ENCODE measurements at places on chromosomes 1 and 21. TPM values are rescaled to one million over a fixed set of nuclear protein-coding genes. Genes with fewer than 3 reads are reported as not detected.
A peak's percentile ranks its signal among the peaks of the same experiment; 100 is the strongest.

LRRN2 gene
- total RNA-seq = not detected

WLS gene
- 0.31 TPM for total RNA-seq

FRRS1 gene
- total RNA-seq = 7.2 TPM

- no peak for DNase-seq
These were observed 60.3 kb downstream of the UBE2T start for GRCh38 chr1:202281316-202282024.

- no peak for DNase-seq
These were observed 9.9 kb downstream of the CD58 start for GRCh38 chr1:116560704-116561490.

DNA sequence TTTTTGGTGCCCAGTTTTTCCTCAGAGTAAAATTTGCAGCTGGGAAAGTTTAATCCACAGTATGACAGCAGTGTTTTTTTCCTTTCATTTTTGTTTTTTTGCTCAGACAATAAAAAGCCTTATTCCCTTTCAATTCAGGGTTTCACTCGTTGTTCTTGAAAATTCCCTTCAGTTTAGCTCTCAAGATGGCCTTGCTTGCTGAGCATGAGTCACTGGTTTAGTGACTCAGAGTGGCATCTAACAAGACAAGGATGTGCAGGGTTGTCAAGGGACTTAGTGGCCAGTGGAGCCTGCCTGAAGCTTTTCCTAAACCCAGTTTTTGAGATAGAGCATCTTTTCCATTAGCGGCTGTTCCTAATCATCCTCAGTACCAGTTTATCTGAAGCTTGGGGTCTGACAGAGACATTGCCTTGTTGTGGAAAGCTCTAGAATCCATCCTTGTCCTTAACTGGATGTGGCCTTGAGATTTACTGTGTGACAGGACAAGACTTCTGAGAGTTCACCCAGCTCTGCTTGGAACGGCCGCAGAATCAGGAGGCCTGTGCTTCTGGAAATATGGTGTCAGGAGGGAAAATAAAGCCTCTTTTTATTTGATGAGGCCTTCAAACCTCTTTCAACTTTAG lies 48.4 kb upstream of the DNAJC6 start:
- DNase-seq = no peak

DNA sequence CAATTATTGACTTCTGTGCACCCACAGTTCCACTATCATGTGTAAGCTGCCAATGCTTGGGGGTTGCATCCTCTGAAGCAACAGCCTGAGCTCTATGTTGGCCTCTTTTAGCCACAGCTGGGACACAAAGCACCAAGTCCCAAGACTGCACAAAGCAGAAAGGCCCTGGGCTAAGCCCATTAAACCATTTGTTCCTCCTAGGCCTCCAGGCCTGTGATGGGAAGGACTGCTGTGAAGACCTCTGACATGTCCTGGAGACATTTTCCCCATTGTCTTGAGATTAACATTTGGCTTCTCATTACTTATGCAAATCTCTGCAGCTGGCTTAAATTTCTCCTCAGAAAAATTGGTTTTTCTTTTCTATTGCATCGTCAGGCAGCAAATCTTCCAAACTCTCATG lies 123.7 kb upstream of the DEPDC1 start:
- peak; percentile 8 for DNase-seq

DNA sequence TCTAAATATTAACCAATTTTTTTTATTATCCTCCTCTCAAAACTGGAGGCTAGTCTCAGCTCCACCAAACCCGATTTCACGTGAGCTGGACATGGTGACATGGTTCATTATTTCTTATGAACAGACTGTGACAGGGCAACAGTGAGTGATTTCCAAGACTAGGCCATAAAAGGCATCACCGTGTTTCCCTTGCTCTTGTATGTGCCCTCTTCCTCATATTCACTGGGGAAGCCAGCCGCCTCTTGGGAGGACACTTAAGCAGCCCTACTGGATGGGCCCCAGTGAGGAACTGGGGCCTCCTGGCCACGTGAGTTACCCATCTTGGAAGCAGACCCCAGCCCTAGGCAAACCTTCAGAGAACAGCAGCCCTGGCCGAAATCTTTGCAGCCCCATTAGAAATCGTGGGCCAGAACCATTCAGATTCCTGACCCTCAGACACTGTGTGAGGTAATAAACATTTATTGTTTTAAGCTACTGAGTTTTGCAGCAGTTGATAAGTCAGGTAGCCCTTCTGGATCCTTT lies 105.0 kb downstream of the GALNT2 start:
- DNase-seq = no peak

- no peak for DNase-seq
These were observed 4.5 kb downstream of the SYDE2 start for GRCh38 chr1:85196358-85196757.

- no peak for DNase-seq
These were observed 3.3 kb upstream of the OLIG2 start for GRCh38 chr21:33022489-33022827.

DNA sequence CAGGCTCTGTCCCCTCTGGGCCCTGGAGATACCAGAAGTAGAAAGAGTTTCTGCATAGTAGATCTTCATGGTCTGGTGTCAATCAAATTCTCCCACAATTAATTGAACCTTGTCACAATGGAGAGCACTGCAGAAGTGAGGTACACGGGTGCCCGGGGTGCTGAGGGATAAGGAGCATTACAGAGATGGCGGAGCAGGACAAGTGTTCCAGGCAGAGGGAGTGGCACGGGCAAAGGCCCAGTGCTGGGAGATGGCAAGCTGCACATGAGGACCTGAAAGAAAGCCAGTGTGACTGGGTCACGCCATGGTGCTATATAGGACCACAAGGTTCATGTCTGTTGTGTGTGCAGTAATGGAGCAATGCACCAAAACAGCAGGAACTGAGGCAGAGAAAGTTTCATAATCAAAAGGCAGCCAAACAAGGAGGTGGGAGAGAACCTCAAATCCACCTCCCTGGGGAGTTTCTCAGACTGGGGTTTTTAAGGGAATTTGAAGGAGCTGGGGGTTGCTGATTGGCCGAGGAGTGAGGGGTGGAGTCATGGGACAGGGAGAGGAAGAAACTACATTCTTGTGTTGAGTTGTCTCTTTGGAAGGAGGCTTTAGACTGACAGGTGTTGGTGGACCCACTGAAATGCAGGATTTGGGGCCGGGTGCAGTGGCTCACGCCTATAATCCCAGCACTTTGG lies 27.7 kb downstream of the ACOT11 start:
- DNase-seq = no peak

- no peak for DNase-seq
These were observed 106.6 kb downstream of the ITSN1 start for GRCh38 chr21:33748903-33749302.

GRCh38 chr21:30251781-30252180 lies 31.0 kb downstream of the KRTAP24-1 start:
- no peak for DNase-seq

DNA sequence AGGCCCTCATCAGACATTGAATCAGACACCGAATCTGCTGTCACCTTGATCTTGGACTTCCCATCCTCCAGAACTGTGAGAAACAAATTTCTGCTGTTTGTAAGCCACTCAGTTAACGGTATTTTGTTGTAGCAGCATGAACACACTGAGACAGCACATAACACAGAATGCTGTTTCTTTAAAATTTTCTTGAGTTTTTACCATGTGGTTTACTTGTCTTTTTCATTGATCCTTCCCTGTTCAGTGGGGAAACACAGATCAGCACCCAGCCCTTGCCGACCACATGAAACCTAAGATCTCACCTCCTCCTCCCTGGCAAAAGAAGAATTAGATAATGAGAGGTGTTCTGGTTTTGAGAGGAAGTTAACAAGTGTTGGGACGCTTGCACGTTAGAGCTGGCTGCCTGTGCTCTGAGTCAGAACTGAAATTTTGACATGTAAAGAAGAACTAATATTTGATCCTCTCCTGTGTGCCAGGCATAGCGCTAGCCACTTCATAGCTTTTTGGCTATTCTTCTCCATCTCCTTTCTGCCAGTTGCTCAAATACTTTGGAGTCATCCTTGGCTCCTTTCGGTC lies 179.6 kb downstream of the DHRS3 start:
- DNase-seq = no peak

DNA sequence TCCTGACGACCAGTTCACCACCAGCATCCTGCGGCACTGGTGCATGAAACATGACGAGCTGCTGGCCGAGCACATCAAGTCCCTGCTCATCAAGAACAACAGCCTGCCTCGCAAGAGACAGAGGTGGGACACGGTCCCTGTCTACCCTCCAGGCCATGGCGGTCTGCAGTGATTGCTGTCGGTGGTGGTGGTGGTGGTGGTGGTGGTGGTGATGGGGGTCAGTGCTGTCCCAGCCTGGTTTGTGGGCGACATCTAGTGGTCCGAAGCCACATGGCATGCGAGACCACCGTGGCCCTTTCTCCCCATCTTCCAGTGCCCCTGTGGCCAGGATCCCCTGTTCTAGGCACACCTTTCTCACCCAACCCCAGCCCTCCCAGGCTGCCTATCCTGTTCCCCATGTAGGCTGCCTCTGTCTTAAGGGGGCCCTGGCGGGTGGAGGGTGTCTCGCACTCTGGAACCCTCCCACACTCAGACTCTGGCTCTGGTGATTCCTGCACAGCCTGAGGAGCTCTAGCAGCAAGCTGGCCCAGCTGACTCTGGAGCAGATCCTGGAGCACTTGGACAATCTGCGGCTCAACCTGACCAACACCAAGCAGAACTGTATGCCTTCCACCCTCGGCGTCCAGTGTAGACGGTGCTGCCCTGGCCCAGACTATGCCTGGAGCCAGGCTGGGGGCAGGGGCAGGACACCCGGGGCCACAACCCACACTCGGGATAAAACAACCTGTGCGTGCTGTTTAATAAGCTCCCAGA lies 3.2 kb upstream of the SLC27A3 start:
- DNase-seq = peak; percentile 36

DNA sequence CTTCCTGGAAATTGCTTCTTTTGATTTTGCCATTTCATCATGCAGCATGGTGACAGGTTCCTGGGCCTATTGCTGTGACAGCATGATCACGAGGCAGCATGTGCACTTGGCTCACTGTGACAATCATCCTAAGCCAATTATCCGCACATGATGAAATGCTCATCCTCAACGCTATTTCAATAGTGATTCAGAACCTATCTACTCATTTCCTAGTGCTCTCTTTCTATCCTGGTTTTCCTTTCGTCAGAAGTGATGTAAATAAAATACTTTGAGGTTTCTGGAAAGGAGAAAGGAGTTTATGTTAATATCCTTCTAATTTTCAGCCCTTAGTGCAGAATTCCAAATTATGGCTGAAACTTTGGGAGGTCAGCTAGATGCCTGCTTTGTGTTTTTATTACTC lies 110.6 kb upstream of the ADAMTS5 start:
- no peak for DNase-seq

- DNase-seq = peak; percentile 74
These were observed 4.5 kb downstream of the HDGF start for GRCh38 chr1:156746728-156747631.

DNA sequence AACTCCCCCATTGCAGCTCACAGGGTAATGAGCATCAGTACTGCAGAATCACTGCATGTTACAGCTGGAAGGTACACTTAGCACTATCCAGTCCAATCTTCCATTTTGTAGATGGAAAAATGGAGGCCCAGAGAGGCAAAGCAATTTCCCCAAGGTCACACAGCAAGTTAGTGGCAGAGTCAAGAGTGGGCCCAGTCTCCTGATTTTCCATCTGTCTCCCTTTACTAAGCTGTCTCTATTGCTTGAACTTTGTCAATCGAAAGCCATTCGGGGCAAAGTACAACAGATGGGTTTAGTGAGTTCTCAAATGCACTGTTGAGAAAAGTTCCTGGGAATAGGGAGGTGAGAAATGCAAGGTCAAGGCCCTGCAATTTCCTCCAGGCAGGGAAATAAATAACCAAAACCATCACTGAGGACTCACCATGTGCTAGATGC lies 50.4 kb upstream of the IFFO2 start:
- no peak for DNase-seq

DNA sequence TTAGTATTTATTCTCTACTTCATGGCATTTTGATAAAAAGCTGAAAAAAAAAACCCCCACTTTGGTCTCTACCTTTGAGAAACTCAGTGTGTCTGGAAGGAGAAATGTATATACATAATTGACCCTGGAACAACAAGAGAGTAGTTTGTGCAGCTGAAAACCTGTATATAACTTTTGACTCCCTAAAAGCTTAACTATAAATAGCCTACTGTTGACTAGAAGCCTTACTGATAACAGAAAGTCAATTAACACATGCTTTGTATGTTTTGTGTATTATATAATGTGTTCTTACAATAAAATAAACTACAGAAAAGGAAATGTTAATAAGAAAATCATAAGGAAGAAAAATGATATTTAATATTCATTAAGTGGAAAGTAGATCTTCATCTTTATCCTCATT lies 88.0 kb downstream of the NEK7 start:
- DNase-seq = no peak

- DNase-seq = peak; percentile 30
These were observed 248.6 kb downstream of the DNM3 start for GRCh38 chr1:172089768-172090510.

DNA sequence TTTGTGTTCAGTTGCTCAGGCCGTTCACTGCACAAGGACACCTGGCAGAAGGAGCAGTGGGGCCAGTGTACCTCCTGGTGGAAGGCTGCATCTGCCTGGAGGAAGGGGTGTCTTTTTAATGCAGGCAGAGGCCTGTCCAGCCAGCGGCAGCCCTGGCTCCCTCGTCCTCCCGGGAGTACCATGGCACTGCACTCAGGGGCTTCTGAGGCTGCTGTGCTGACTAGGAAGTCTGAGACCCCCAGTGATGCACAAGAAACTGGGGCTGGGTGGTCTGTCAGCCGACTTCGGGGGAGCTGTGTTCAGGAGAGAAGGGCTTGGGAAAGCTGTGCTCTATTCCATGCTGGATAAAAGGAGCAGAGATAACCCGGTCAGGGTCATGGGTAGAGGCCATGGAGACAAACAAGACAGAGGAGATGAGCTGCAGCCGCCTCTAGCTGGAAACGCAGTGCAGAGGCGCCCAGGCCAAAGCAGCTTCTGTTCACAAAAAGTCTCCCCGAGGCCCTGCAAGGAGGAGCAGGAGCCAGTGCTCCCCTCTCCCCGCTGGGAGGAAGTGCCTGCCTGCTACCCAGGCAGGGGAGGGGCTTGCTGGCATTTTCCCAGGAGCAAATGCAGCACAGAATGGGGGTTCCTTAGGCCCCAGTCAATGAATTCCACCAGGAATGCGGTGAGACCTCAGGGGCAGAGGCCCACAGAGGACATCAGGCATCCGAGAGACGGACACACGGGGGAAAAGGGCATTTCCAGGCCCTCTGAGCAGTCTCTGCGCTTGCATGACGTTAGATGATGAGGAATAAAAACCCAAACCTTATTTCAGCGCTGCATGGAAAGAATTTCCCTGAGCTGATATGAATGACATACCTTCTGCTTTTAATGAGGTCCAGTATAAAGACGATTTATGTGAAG lies 17.2 kb upstream of the C2CD2 start:
- no peak for DNase-seq

DNA sequence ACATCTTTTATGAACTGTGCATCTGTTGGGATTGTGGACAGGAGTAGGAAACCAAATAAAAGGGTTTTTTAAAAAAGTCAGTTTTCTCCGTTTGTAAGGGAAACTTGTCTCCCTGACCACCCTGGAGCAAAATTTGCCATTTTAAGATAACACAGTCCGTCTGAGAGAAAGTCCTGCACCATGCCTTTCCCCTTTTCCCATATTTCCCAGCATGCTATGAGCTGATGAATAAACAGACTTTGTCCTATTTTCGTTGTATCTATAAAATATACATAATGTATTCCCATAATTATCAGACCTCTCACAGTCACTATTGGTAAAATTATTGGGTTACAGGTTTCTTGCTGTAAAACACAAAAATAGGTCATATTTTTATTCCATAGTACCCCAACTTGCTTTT lies 1.7 kb upstream of the AKT3 start:
- DNase-seq = no peak

GRCh38 chr1:201751872-201752271 lies 77.1 kb upstream of the IPO9 start:
- no peak for DNase-seq

GRCh38 chr1:241551759-241552638 lies 19.8 kb downstream of the KMO start:
- DNase-seq = peak; percentile 77
